ENCODE measurements at places on chromosomes 7 and 10.

DNA sequence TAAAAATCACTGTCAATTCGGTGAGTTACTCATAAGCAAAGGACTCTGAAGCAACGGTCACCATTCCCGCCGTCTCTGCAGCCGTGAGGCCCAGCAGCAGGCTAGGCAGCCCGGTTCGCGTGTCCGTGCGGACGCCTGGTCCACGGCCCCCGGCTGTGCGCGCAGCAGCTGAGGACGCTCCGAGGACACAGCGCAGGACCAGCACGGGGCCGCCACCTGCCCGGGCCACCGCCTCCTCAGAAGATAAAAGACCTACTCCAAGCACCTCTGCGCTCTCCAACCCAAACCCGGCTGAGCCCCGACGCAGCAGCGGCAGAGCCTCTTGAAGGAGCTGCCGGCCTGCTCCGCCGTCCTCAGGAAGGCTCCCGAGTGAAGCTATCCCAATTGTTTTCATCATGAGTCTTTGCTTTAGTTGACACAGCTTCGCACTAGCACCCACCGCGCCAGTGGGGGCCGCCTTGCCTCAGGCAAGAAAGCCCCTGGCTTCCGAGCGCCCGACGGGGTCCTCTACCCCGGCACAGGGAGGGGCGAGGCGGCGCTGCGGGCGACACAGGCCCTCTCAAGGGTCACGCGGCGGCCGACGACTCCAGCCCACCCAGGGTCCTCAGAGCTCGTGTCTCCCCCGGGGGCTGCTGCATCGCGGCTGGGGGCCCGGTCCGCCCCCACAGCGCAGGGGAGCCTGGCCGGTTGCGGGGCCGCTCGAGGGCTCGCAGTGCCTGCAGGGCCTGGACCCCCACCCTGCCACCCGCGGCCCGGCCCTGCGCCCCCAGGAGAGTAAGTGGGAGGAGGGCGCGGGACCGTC lies 16.9 kb upstream of the GPR146 start:
- DNase-seq, result no peak

DNA sequence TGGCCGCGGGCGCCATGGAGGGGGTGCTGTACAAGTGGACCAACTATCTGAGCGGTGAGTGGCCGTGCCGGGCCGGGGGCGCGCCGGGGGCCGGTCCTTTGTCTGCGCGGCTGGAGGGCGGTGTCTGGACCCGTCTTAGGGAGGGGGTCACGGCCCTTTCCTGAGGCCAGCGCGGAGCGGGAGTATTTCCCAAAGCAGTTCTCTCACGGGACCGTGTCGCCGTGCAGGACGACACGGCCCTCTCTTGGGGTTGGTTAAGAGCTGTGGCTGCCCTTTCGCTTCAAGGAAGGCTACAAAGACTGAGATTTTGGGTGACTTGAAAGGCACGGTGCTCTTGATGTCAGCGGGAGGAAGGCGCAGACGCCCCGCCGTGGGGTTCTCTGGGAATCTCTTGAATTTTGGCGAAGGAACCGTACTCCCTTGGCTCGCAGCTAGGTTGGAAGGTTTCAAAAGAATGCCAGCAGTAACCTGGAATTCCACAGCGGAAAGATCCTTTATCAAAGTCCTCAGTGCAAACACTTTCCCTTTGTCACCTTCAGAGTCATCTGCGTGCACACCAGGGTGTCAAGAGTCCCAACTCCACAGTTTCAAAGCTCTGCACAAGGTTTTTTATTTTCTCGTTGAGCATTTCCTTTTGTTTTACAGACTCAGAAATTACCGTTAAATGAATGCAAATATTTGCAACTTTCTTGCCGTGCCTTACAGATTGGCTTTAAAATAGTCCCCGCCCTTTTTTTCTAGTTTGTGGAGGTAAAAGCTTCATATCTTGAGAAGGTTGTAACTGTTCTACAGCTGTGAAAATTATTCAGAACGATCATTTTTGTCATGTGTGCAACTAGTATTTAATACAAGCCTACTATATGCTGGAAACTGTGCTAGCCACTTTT lies 780 bp downstream of the PLEKHA8 start:
- DNase-seq, result no peak

DNA sequence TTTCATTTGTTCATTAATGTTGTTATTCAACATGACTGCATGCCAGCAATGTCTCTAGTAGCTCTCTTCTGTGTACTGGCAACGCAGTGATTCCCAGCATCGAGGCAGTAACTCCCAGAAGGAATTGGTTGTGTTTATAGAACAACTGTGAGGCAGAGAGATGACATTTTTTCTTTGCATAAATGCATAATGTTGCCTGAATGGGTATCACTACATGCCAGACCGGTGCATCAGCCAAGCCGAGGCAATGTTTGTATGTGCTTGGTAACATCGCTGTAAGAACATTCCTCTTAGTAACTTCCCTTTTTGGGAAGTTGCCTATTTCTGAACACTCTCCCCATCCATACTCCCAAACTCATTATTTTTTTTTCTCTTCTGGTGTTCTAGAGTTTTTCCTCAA lies 182.9 kb downstream of the HTR7 start:
- DNase-seq, result no peak

DNA sequence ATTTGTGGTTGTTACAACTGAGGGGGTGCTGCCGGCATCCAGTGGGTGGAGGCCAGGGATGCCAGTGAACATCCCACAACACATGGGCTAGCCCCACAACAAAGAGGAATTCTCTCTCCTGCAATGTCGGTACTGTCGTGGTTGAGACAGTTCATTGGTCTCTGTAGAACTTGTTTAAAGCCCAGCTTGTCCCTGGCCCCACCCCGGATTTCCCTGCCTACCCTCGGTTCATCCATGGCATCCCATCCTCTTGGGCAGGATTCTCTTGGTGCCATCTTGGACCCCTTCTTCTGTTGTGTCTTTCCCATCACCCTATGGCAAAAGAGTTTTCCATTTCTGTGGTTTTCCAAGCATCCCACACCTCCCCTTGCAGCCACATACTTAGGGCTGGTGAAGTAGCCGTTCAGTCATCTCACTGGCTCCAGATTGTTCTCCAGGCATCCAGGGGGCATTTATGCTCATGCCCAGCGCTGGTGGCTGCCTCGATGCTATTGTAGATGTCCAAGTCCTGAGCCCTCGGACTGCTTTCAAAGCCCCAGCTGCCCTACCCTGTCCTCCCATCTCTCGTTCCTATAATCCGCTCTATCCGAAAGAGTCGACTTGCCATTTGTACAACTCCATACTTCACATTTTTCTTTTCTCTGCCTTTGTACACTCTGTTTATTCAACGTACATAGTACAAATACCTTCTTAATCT lies 39.2 kb downstream of the MGMT start:
- no peak for DNase-seq

- DNase-seq, result no peak
These were observed 163.2 kb downstream of the JAZF1 start for GRCh38 chr7:28017372-28017771.

DNA sequence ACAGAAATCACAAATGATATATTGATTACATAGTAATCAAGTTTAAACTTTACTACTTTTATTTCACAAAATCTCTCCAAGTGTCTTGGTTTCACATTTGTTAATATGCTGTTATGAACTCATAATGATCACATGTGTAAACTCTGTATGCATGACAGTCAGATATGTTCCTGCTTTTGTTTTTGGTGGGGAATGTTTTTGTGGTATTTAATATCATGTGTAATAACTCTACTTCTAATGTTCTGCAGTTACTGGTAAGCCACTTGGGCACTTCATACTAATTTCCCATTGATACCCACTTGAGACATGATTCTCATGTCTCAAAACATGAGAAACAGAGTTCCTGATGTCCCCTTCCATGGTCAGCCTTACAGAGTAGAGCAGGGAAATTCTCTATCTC lies 109.1 kb upstream of the INHBA start:
- DNase-seq, result no peak

Data from activated CD4-positive, alpha-beta T cell treated with anti-CD3 and anti-CD28 coated beads, Interleukin-2, amount 50 U/mL, for 24 hours (primary cell).